ENCODE measurements at places on chromosomes 5 and 9.

GRCh38 chr9:71858812-71859211 lies 52.2 kb downstream of the ABHD17B start:
- DNase-seq: no peak

DNA sequence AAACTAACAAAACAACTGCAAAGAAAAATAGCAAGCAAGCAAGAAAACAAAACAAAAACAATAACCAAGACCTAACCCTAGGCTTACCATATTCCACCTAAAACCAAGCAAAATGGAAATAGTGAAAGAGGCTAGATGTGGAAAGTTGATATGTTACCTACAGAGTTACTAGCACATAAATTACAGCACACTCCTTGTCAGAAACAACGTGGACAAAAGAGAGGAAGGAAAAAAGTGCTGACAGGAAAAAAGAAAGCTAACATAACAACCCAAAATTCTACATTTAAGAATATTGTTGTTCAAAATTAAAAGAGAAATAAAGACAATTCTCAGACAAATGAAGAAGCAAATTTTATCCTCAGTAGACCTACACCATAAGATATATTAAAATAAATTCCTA lies 812.8 kb upstream of the NUDT12 start:
- no peak for DNase-seq

- no peak for DNase-seq
These were observed 18.7 kb upstream of the C5orf34 start for GRCh38 chr5:43533646-43534045.

GRCh38 chr5:117943541-117943940 lies 1044.8 kb downstream of the DTWD2 start:
- no peak for DNase-seq

GRCh38 chr9:118940473-118940872 lies 428.8 kb downstream of the BRINP1 start:
- no peak for DNase-seq

DNA sequence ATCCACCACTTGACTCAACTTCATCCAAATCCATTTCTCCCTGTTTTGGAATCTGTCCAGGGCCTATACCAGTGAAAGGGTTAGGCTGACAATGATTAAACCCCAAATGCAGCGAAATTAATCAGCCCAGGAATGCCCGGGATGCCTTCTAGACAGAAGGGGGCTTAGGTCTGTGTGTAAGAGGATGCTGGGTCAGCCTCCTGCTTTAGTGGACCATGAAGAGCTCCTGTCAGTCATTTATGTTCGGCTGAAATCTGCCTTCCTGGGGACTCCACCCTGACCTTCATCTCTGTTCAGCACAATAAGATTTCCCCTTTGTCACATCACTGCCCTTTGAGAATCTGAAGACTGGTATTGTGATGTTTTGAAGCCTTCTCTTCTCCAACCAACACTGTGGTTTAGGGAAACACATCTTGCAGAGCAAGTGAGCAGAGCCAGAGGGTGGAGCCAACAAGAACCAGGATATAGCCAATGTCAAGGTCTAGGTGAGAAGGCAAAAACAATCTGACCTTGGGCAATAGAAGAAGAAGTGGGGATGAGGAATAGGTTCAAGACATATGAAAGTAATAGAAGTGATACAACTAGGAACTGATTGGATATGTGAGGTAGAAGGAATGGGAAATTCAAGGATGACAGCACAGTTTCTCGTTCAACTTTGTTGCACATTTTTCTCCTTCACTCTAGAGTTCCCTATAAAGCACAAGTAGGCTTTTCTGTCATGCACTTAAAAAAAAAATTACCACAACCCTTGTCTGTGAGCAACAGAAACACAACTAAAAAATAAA lies 234.4 kb downstream of the ARHGAP26 start:
- no peak for DNase-seq

GRCh38 chr5:68465934-68466551 lies 250.5 kb downstream of the PIK3R1 start:
- no peak for DNase-seq

GRCh38 chr9:91273853-91274552 lies 87.7 kb downstream of the AUH start:
- DNase-seq: no peak

DNA sequence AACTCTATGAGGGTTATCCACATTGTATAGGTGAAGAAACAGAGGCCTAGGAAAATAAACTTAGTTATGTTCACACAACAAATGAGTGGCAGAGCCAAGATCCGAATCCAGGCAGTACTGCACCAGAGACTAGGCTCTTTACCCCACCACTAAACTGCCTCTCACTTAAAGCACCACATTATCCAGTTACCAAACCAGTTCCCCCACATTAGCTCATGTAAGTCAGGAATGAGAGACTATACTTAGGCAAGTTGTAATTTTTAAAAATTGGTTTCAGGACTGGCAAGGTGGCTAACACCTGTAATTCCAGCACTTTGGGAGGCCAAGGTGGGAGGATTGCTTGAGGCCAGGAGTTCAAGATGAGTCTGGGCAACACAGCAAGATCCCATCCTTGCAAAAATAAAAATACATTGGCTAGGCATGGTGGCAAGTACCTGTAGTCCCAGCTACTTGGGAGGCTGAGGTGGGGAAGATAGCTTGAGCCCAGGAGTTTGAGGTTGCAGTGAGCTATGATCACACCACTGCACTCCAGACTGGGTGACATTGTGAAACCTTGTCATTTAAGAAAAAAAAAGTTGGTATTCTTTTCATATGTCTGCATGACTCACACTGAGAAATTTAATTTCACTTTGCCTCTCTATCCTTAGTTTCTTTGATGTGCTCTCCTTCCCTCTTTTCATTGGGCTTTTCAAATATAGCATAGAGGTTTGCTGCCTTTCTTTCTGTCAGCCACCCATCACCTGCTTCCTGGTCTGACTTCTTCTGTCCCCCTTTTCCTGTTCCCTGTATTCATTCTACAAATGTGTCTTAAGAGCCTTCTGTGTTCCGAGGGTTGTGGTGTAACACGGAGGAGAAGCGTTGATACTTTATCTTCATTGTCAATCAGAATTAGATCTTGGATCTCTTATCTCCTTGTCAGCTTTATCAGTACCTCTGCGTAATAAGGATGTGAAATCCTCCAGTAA lies 64.7 kb downstream of the ERMP1 start:
- no peak for DNase-seq

DNA sequence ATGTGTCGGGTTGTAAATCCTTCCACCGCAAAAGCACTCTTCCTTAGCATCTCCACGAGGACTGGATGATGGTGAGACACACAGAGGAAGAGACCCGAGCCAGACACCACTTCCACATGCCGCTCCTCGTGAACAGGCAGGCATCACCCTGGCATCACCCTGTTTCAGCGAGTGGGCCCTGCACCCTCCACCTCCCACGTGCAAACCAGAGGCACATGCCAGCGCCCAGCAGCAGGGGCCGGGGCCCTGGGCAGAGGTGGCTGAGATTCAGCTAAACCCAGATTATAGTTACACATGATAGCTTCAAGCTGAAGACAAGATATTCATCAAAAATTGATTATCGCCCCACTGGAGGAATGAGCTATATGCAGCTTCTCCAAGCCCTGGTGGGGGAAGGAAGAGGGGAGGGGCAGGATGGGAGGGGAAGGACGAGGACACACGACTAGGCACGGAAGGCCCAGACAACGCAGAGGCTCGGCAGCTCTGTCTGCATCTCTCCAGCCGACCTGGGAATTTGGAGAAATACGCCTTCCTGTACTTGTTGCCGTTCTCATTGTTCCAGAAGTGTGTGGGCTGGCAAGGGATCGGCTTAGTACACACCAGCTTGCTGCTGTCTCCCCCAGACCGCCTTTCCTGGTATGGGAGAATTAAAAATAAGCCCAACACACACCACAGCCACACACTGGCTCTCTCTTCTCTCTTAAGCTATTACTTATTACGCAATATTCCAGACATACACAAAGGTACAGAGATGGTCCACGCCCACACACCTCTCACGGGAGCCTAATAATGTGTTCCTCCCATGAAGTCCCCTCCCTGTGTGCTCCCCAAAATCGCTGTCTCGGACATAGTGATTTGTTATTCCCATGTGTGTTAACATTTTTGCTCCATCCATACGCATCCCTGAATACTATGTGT lies 50.4 kb upstream of the ZNF354A start:
- DNase-seq: no peak

GRCh38 chr5:144318011-144318410 lies 147.3 kb downstream of the KCTD16 start:
- no peak for DNase-seq

- no peak for DNase-seq
These were observed 94.4 kb downstream of the PDZD2 start for GRCh38 chr5:31733371-31733770.

- no peak for DNase-seq
These were observed 157.0 kb upstream of the RAI14 start for GRCh38 chr5:34499001-34499734.

DNA sequence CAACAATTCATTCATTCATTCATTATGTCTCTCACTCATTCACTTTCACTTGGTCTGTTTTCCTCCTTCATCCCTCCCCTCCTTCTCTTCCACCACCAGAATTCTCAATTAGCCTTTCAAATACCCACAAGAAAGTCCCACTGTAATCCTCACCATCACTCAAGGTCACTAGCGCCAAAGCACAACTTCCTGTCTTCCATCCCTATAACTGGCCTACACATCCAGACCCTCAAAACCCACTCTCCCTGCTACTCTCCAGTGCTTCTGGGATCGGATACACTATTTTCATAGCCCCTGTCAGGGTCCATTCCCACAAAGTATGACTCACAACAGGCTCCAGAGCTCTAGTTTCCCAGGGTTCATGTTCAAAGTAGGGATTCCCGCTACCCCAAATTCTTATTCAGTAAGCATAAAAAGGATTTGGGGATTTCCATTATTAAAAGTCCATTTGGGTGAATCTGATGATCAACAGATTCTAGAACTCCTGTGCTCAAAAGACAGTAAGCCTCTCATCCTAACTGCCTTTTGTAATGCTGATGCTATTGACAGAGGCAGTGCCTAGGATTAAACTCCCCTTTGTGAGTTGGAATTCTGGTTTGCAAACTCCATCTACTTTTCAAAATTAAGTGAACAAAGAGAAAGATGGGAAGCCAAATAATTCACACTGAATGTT lies 250.9 kb downstream of the SEMA5A start:
- DNase-seq: no peak

- DNase-seq: no peak
These were observed 455.3 kb downstream of the DMRT2 start for GRCh38 chr9:1505489-1505888.

DNA sequence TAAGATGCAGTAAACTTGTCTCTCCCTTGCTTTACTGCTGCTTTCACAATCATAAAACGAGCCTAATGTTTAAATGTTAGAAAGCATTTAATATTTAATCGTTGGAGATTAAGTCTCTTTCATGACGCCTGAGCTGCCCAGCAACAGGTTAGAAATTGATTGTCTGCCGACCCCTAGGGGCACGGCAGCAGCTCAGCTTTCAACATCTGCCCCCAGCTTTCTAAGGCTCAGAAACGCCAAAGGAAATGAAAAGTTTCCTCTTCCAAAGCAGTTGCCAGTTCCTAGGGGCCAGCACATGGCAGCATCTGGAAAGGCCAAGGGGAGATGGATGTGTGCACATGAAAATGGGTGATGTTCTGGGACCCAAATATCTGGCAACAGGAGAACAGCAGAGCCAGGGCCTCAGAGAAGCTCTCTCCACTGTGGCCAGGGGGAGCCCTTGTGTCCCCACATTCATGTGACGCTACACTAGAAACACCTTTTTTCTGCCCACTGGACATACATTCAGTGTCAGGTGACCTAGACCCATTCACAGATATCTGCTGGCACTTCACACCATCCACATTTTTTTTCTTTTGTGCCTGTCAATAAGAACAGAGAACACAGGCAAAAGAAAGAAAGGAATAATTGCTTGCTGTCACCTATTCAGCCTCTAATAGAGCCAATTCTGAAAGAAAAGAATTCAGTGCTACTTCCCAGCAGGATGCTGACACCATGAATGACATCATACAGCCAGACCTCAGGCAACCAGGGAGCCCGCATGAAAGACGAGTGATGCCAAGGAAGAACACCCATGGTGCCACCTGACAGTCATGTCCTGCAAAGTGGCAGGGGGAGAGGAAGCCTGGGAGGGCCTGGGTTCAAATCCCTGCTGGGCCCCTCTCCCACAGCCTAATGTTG lies 205.0 kb upstream of the TAS2R1 start:
- DNase-seq: no peak

- DNase-seq: no peak
These were observed 186.7 kb downstream of the MSX2 start for GRCh38 chr5:174911118-174911517.

DNA sequence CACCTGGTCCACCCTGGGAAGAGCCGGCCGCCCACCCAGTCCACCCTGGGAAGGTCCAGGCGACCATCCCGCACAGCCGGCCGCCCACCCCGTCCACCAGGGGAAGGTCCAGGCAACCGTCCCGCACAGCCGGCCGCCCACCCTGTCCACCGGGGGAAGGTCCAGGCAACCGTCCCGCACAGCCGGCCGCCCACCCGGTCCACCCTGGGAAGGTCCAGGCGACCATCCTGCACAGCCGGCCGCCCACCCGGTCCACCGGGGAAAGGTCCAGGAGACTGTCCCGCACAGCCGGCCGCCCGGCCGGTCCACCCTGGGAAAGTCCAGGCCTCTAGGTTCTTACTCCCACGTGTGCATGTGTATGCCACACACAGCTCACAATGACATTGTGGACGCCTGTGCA lies 6.7 kb upstream of the QSOX2 start:
- DNase-seq: no peak

DNA sequence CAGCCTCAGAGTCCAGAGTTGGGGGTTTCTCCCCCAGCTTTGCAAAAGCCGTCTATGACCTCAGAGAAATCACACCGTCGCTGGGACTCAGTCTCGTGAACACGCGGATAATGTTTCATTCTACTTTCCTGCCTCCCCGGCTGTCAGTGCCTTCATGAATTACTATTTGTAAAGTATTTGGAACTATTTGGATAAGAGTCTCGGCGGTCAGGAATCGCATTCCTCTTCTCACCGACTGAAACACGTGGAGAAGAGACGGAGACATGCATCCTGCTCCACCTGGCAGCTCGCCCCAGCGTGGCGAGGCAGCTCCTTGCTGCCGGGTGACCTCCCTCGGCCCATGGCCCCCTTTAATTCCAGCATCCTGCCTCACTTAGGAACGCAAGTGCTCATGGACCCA lies 23.9 kb downstream of the IRX2 start:
- DNase-seq: no peak

DNA sequence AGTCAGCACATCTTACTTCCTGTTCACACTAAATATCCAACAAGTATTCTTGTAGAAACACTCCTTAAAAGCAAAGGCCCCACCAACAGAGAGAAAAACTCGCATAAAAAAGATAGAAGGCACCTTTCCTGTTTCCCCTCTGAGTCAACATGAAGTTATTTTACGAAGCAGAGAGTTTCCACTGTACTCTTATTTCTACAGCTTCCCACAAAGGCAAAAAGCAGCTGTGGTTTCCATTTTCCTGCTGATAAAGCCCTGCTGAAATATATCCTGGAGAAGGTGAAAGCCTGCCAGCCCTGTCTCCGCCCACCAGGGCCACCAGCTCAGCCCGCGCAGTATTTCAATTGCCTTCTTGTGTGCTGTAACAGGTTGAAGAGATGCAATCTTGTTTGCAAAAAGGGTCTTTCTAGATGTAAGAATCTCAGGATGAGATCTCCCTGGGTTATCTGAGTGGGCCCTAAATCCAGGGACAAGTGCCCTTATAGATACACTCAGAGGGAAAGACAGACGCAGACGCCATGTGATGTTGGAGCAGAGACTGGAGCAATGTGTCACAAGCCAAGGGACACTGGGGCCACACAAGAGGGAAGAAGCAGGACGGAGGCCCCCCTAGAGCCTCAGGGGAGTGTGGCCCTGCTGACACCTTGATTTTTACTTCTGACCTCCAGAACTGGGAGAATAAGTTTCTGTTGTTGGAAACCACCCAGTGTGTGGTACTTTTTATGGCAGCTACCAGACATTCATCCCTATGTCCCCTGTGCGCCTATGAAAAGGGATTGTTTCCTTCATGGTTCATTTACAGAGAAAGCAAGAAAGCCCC lies 19.9 kb downstream of the SEMA4D start:
- DNase-seq: no peak

Data from stimulated activated CD4-positive, alpha-beta T cell treated with anti-CD3 and anti-CD28 coated beads, TNF-alpha, amount 100 ng/mL, for 4 hours (primary cell).